Activated naive CD4-positive, alpha-beta T cell treated with anti-CD3 and anti-CD28 coated beads, Interleukin-2, amount 50 U/mL, for 72 hours (primary cell): ENCODE measurements at places on chromosomes 6 and 20. TPM values are rescaled to one million over a fixed set of nuclear protein-coding genes. Genes with fewer than 3 reads are reported as not detected.

The MCHR2 gene
- not detected for total RNA-seq

The MYT1 gene
- 0.16 TPM for total RNA-seq

The CNR1 gene
- total RNA-seq = not detected

The LPA gene
- total RNA-seq = not detected

GRCh38 chr20:57652606-57653545 lies 32.6 kb upstream of the ZBP1 start:
- no peak for DNase-seq

- no peak for DNase-seq
These were observed 466.3 kb upstream of the CDH4 start for GRCh38 chr20:60785785-60786184.

DNA sequence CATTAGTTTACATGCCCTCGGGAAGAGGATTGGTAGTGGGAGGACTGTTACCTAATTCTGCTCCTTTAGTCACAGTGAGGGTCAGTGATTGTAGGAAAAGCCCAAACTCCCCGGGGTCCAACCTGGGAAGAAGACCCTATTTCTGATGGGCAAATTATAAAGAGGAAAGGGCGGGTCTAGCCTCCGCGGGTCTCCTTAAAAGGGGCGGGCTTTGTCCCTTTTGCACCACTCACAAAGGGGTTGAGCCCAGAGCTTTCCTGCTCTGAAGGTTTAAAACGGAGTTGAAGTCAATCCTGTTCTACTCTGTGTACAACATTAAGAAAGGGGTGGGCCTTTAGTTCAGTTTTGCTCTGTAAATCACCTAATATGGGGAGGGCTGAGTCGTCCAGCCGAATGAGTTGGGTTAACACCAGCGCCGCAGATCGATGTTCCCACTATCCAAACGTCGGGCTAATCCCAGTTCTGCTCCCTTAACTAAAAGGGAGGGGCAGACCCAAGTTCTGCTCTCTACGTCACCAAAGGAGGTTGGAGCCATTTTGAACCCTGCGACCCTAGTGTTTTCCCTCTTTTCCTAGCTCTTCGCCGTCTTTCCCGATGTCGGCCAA lies 920 bp upstream of the RNF5 start:
- no peak for DNase-seq

GRCh38 chr6:16480763-16481560 lies 242.6 kb downstream of the GMPR start:
- DNase-seq = no peak

GRCh38 chr6:156752666-156753301 lies 24.4 kb upstream of the ARID1B start:
- no peak for DNase-seq

- no peak for DNase-seq
These were observed 62.3 kb downstream of the PAX1 start for GRCh38 chr20:21767739-21768223.

- no peak for DNase-seq
These were observed 14.3 kb upstream of the CBFA2T2 start for GRCh38 chr20:33475381-33476152.

DNA sequence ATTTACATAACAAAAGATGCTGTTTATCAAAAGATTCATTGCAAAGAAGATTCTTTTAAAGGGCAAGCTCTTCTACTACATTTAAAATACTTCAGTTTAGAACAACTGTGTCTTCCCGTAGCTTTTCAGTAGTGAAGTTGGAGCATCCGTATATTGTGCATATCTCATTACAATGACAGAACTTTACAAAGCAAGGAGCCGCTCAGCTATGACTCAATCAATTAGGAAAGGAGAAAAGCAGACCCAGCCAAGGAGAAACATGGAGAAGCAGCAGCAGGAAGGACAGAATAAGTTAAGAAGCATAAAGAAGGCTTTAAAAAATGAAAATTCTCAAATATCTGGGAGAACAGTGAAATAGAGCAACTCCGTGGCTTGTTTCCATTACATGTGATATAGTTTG lies 132.6 kb upstream of the SMLR1 start:
- DNase-seq = no peak

DNA sequence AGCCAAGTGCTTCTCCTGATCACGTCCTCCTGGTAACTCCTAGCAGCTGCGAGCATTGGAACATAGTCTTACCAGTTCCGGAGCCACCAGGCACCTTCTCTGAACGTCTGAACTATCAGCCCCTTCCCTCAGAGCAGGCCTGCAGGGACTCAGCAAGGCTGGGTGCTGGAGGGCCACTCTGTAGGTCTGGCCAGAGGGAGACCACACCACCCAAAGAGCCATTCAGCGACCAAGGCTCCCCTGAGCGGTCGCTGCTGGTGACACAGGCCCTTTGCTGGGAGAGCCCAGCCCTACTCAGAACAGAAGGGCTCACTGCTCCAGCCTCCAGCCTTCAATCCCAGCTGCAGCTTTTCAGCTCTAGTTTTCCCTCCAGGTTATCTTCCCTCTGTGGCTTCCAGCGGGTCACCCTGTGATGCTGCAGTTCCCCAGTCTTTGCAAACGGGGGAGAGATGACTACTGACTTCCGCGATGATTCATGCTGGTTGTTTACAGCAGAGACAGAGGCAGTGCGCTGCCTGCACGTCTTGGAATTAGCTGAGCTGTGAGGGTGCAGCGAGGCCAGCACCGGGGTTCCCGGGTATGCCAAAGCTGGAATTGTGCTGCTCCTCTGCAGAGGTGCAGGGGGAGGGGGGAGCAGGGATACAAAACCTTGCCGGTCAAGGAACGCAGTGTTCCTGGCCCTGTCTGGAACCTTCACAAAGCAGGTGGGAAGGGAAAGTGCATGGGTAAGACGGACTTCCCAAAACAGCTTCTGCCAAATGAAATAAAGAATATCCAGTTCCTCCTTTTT lies 161.4 kb downstream of the LY86 start:
- peak; percentile 54 for DNase-seq

- DNase-seq = no peak
These were observed 9.7 kb downstream of the NOL7 start for GRCh38 chr6:13624871-13625288.

DNA sequence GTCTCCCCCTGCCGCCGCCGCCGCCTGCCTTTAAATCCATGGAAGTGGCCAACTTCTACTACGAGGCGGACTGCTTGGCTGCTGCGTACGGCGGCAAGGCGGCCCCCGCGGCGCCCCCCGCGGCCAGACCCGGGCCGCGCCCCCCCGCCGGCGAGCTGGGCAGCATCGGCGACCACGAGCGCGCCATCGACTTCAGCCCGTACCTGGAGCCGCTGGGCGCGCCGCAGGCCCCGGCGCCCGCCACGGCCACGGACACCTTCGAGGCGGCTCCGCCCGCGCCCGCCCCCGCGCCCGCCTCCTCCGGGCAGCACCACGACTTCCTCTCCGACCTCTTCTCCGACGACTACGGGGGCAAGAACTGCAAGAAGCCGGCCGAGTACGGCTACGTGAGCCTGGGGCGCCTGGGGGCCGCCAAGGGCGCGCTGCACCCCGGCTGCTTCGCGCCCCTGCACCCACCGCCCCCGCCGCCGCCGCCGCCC lies 474 bp downstream of the CEBPB start:
- DNase-seq = peak; percentile 78

DNA sequence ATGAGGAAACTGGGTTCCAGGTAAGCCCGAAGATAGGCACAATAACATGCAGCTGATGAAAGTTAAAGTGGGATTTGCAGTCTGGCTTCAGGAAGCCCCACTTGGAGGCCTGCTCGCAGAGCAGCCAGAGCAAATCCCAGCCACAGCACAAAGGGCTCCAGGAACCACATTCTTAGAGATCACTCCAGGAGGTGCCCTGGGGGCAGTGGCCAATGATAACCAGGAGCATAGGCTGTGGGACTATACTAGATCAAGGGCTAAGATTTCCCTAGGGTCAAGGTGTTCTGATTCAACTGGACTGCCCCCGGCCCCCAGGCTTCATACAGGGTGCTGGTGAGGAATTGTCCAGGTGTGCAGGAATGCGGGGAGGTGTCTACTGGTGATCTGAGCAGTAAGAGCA lies 133.9 kb upstream of the PTPRT start:
- DNase-seq = no peak

GRCh38 chr6:4354181-4354580 lies 218.8 kb upstream of the ECI2 start:
- DNase-seq = no peak

DNA sequence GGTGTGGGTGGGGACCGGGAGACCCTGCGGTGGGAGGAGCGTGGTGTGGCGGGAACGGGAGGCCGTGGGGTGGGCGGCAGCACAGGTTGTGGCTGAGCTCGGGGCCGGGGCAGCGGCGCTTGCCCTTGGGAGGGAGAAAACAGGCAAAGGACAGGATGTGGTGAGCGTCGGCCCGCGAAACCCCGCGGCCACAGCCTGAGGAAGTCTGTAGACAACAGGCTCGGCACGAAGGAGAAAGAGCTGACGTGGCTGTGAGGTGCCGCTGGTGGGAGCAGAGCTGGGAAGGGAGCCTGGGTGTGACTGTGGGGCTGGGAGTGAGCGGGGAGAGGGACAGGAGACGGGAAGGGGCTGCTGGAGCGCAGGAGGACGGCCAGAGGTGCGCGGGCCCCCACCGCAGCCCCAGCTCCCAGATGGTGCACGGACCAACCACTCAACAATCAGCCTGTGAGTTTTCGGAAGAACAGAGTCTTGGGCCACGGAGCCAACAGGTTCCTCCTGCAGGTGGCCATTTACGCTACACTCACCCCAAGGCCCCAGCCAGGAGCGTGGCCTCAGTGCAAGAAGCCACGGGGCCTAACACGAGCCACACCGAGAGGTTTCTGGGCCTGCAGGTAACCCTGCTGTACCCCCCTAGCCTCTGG lies 202.8 kb downstream of the DLL1 start:
- DNase-seq = peak; percentile 82

- no peak for DNase-seq
These were observed 35.8 kb downstream of the NEDD9 start for GRCh38 chr6:11196511-11197174.

GRCh38 chr6:5384276-5384675 lies 123.0 kb downstream of the FARS2 start:
- no peak for DNase-seq

GRCh38 chr6:170282512-170283158 lies 8.2 kb downstream of the DLL1 start:
- no peak for DNase-seq

DNA sequence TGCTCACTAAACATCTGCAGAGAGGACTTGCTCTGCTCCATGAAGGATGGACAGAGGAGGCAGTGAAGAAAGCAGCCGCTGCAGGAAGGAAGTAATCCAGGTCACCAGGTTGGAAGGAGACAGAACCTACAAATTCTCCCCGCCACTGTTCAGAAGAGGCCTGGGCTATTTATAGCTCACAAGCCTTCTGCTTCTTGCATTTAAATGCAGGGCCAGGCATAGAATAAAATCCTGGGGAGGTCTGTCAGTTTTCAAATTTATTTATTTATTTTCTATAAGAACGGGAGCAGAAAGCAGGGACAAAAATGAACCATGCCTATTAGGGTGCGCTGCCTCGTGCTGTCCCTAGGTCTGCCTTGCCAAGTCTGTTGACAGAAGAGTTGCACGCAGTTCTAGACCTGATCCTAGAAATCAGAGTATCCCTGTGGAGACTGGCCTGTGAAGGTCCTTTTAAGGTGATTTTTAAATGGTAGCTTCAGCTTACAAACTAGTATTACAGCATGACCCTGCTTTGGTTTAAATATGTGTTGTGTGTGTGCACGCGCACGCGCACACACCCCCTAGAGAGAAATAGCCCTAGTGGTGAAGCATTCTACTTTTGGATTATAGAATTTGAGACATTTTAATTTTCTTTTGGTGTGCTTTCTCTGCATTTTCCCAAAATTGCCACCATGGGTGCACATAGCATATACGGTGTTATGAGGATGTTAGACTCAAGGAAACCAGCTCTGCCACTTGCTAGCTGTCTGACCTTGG lies 19.5 kb downstream of the RIMS4 start:
- DNase-seq = no peak

- DNase-seq = no peak
These were observed 17.7 kb downstream of the RIPOR3 start for GRCh38 chr20:50673466-50674137.

DNA sequence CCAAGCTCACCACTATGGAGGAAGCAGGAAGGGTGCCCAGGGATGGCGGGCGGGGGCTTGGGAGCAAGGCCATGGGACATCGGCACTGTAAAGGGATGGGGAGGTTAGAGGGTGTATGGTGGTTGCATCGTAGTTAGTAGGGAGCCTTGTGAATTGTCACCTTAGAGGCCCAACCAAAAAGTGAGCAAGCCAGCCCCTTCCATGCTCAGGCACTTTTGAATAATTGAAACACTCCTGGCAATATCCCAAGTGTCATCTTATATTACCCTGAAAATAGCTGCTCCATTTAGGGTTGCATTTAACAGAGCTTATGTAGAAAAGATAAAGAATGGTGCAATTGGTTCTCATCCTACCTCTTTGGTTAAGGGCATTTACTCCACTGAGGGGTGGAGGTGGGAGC lies 169.2 kb downstream of the SAMD5 start:
- DNase-seq = no peak

- DNase-seq = no peak
These were observed 13.1 kb downstream of the ACSS1 start for GRCh38 chr20:25044660-25045342.

GRCh38 chr6:164477101-164477500 lies 832.3 kb downstream of the C6orf118 start:
- DNase-seq = no peak

GRCh38 chr6:13194852-13195251 lies 133.5 kb downstream of the TBC1D7 start:
- DNase-seq = no peak

DNA sequence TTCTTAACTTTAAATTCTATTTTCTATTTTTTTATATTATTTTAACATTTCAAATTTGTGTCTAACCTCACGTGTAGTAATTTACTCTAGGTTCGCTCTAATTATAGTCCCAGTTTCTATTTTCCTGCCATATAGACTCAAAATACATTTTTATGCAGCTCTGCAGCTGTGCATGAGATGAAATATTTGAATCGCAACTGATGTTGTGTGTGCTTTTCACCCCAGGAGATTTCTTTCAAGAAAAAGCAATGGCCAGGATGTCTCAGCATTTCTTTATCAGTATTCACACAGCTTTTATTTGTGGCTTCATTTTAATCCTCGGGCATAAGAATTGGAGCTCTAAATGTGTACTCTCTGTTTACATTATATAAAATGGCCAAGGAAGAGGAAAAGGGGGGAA lies 157.6 kb downstream of the HDGFL1 start:
- no peak for DNase-seq
